ENCODE measurements at places on chromosomes 7 and 10. TPM values are rescaled to one million over a fixed set of nuclear protein-coding genes. Genes with fewer than 3 reads are reported as not detected.

Gene ZNF655
- total RNA-seq, result 51.1 TPM

Gene SRRM3
- total RNA-seq, result not detected

DNA sequence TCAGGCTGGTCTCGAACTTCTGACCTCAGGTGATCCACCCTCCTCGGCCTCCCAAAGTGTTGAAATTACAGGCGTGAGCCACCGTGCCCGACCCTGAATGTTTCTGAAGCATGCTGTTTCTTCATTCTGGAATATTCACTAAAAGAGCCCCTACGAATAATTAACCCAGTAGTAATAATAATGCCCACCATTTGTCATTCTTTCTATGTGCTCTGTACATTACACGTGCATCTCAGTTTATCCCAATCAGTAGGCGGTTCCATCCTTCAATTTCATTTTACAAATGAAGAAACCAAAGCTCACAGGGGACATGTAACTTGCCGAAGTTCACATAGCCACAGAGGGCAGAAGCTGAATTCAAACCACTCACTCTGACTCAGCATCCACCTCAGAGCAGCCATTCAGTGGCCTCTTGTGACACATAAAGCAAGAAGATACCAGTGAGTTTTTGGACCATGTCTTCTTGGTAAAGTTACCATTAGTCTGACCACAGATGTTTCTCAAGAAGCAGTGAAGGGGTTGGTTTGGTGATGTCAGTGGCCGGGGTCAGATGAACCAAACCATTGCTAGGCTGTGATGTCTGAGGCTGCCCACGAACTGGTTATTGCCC, 71.9 kb upstream of the DUSP5 start:
- peak; percentile 81 for DNase-seq

- no peak for DNase-seq
Observed at GRCh38 chr7:50656141-50656895, 91.1 kb upstream of the DDC start.

Gene C10orf67
- 0.41 TPM for total RNA-seq
